ENCODE measurements at places on chromosomes 2 and 18.
A peak's percentile ranks its signal among the peaks of the same experiment; 100 is the strongest.

DNA sequence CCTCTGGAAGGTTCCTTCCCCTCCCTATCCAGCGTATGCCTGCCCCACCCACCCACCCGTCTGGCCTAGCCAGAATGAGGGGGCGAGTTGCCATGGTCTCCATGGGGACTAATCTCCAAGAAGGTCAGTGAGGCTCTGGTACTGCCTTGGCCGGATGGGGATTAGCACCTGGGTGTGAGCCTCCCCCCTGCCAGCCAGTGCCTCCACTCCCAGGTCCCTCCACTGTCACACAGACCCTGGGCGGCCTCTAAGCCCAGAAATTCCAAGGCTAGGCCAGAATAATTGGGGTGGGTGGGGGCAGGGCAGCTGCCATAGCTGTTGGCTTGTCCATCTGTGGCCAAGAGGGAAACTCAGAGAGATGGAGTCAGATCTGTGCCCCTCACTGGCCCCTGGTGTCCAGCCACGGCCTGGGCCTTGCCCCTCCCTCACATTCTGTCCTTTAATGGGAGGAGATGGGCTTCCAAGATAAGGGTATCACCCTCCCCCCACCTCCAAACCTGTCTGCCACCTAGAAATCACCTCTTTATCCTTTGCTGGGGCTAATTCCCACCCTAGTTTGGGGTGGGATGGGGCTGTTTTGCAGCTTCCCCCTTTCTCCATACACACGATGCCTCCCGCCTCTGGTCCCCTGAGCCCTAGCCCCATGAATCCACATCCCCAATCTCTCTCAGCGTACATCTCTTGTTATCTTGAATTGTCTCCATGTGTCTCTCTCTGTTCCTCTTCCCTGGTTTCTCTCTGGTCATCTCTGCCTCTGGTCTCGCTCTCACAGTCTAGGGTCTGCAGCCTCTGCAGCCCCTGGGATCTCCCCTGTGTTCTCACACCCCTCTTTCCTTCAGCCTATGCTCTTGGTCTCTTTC lies 6.0 kb upstream of the CRYBA2 start:
- peak; percentile 76 for DNase-seq

GRCh38 chr18:57353137-57353939 lies 981 bp downstream of the ST8SIA3 start:
- DNase-seq: peak; percentile 83

DNA sequence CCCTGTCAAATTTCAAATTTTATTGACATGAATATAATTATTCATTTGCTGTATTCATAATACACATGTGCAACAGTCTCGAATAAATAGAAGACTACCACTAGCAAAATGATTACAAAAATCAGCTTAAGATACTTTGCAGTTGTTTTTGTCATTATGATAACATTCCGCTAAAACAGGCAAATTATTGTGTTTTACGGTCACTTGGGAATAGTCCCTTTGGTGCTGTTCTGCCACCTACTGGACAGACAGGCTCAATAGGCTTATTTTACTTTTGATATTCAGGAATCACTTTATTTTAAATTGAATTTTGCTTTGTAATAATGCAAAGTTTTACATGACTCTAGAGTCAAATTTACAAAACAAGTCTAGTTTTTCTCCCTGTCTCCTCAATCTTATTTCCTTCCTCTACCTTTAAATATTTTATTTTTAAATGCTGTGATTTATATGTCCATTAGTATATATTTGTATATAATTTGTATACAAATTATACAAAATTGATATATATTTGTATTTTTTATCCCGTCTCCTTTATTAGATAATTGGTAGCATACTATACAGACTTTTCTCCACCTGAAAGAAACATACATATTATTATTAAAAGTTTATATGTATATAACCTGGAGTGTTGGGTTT lies 456.3 kb downstream of the DLGAP1 start:
- DNase-seq: peak; percentile 37

- no peak for DNase-seq
Observed at GRCh38 chr2:187917535-187917934, 363.3 kb upstream of the TFPI start.

DNA sequence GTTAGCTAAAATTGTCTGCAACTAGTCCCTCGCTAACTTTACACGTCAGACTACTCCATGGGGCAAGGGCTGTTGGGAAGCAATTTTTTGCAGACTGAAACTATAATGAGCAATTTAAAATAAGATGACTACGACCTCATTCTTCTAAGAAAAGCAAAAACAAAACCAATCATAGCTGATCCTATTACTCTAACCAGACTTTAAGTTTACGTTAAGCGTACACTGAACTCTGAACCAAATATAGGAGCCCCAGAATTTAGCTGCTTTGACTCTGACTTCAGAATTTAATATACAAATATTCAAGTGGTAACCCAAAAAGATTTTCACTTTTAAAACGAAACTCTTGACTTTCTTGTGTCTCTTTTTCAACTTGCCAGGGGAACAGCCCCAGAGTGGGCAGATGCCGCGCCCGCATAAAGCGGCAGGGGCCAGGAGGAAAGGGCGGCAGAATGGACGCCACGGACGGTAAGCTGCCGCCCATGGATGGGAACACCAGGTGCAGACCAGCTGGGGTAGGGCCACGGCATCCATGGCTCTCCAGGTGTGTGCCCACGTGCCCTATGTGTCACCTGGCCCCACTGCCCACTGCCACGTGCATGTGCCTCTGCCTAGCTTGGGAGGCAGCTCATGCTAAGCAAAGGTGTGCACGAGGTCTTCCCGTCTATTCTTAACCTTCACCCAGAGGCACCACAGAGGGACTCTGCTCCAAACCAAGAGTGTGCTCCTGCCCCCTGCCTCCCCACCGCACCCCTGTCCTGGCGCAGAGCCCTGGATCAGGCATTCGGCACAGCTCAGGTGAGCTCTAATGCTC lies 217.6 kb downstream of the HDAC4 start:
- no peak for DNase-seq

- DNase-seq: no peak
Observed at GRCh38 chr2:222713002-222713401, 41.5 kb downstream of the MOGAT1 start.

- DNase-seq: no peak
Observed at GRCh38 chr2:110813896-110814295, 81.5 kb downstream of the ACOXL start.

- DNase-seq: peak; percentile 67
Observed at GRCh38 chr2:101518578-101519492, 43.9 kb upstream of the RFX8 start.

DNA sequence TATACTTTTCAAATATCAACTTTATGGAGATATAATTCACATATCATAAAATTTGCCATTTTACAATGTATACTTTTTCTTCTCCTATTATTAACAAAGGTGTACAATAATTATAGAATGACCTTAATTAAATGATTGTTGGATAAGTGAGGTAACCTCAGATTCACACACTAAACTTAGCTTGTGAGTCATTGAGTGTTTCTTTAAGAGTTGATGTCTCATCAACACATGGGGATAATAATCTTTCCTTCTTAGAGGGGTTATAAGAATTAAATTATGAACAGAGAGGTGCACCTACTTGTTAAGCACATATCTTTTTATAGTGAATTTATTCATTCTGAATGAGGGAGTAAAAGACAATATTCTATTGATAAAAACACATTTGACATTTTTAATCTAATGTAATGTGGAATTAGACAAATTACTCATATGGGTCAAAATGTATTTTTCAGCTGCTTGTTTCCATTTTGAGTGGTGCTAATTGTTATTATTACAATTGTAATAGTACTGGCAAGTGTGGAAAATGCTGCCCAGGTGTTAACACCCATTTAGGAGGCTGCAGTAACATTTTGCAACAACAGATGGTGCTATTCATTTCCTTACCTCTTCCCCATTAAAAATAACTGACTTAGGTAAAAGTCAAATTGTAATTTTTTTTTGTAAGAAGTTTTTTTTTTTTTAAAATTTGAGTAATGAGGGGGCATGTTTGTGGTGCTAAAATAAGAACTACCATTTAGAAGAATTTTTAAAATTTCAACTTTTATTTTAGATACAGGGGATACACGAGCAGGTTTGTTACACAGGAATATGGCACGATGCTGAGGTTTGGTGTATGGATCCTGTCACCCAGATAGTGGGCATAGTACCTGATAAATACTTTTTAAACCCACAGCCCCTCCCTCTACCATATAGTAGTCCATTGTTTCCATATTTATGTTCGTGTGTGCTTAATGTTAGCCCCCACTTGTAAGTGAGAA lies 32.1 kb upstream of the DYNAP start:
- DNase-seq: peak; percentile 21

- no peak for DNase-seq
Observed at GRCh38 chr2:10224734-10225133, 78.0 kb upstream of the HPCAL1 start.

DNA sequence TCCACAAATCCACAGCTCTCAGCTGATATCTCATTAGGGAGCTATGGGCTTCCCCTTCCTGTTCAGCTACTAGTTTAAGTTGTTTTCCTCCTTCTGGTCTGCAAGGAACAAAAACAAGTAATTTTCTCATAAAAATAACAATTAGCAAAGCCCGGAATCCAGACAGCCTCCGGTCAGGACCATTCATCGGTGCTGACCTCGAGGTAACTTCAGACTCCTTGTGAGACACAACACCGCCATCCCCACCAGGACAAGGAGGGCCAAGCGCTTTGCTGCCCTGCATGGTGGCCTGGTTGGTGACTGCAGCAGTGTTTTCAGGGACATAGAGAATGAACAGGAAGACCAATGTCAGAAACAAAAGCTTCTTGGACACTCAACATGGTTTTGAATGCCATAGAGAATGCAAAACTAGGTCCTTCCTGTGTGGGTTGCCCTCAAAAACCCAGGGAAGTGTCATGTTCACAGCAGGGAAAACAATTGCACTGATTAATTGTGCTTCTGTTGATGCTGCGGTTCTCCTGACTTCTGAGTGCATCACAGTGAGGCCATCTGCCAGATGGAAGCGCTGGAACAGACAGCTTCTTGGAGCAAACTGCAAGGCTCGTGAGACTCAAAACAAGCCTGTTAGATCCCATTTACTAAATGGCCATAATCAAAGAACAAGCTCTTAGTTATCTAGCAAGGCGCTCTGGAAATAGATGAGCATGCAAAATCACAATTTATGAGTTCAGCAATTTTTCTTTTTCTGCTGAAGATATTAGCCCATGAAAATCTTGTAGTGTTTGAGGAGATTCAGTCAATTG lies 77.1 kb downstream of the HS1BP3 start:
- no peak for DNase-seq

GRCh38 chr18:79684283-79684631 lies 4.7 kb downstream of the CTDP1 start:
- no peak for DNase-seq

GRCh38 chr2:52500561-52500960 lies 1267.0 kb upstream of the CHAC2 start:
- DNase-seq: no peak

- DNase-seq: no peak
Observed at GRCh38 chr2:109531896-109532727, 81.7 kb downstream of the SEPTIN10 start.

DNA sequence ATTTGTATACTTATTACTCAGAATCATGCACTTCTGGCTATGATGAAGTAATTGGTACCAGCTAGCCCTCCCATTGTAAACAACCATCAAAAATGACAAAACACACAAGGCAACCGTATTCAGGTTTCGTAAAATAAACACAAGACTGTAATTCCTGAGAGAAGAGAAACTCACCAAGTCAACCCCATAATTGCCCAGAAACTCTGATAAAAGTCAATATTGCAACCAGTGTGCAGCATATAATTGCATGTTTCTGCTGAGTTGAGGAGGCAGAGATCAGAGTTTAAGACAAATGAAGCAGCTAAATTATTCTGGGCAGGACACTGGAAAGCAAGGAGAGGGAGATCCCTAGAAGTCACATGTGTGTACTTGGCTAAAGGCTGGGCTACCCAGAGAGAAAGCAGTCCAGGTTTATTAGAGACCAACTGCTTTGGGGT lies 90.3 kb downstream of the ROCK2 start:
- DNase-seq: no peak

DNA sequence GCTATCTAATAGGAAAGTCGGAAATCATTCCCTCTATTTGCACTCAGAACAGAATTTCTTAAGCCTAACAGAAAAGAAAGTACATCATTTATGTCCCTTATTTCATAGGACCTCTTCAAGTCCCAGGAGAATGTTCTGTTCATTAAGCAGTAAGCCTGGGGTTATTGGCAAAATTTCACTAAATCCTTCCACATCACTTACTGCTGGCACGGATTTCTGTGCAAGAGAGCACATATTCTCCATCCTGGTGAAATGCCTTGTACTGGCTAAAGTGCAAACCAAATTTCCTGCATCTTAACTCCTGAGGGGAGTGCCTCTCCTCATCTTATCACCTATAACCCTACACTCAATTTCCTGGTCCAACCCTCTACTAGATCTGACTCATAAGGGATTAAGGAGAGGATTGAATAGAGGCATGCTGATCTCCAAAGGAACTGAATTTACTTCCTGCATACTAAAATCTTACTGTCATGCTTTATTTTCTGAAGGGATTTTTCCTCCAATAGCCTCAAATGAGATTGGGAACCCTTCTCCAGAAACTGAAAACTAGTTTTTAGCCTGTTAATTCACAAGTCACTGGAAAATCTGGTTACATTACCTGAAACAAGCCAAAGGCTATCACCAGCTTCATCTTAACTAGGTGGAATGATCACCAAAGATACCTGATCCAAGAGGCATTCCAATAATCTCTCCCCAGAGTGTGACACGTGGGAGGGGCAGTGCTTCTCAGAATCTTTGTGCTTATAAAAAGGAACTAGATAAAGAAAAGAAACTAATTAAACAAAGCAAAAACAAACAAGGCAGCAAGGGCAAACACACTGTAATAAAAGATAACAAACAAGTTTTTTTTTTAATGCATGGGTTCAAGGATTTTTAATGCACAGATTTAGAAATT lies 311.1 kb downstream of the NR4A2 start:
- no peak for DNase-seq

GRCh38 chr2:156383798-156384197 lies 51.3 kb upstream of the NR4A2 start:
- DNase-seq: peak; percentile 46

DNA sequence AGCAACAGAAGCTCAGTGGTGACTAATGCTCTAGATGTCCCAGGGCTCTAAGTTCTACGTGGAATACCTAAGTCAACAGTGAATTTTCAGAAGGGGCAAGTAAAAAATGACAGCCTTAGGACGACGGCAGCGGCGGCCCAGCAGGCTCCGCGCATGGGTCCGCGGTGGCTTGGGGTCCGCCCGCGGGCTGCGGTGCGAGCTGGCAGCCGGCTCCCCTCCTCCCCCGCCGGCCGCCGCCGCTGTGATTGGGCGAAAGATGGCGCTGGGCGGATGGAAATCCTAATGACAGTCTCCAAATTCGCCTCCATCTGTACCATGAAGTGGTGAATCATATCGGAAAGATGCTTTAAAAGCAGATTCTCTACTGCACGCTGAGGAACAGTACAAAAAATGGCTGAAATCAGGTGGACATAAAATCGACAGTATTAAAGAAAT lies 74.7 kb downstream of the HNRNPLL start:
- peak; percentile 35 for DNase-seq

DNA sequence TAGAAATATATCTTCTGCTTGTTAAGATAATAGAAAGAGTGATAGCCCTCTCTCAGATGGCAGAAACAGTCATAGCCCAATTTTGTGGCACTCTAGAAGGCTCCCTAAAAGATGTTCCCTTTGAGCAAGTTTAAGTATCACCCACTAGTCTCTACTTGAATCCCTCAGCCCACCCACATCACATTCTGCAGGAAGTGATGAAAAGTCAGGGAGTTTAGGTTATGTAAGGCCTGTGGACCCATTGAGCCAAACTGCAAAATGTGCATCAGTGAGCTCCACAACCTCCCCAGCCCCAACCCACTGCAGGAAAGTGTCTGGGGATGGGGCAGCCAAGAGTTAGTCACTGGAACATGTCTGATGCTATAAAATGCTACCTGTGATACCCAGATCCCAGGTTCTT lies 25.6 kb downstream of the ANKRD44 start:
- no peak for DNase-seq

- DNase-seq: no peak
Observed at GRCh38 chr2:197183355-197183754, 127.2 kb downstream of the ANKRD44 start.
